ENCODE measurements at places on chromosomes 2 and 18.

DNA sequence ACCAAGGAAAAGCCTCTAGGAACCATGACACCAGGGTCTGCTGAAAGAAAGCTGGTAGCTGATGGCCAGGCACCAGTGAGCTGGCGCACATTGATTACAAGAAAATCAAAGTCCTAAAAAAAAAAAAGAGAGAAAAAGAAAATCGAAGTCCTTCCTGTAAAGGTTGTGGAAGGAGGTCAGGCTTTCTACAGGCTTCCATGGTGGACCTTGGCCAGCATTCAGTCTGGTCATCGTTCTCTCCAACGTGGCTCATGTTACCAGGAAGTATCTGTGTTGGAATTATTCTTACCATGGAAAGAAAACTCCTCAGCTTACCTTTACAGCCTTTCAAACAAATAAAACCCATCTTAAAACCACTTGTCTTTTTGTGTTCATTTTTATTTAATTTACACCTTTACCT is 65.6 kb downstream of the CYB5A start:
- no peak for DNase-seq

DNA sequence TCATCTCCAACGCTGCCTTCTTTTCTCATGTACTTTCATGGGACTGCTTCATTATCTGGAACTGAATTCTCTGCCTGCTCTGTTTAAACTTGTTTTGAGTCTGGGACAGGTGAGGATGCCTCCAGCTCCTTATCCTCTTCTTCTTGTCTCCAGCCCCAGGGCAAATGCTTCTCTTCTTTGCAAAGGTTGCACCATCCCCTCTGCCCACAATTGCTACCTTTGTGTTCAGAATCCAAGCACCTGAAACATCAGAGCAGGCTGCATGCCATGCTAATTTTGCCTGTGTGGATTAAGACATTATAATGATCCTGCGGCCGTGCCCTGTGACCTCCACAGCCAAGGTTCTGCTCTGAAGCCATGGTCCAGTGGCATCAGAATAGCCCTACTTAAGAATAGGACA is 309.5 kb downstream of the EPHA4 start:
- DNase-seq = no peak

GRCh38 chr2:43312755-43313641 is 86.6 kb upstream of the ZFP36L2 start:
- DNase-seq = no peak

DNA sequence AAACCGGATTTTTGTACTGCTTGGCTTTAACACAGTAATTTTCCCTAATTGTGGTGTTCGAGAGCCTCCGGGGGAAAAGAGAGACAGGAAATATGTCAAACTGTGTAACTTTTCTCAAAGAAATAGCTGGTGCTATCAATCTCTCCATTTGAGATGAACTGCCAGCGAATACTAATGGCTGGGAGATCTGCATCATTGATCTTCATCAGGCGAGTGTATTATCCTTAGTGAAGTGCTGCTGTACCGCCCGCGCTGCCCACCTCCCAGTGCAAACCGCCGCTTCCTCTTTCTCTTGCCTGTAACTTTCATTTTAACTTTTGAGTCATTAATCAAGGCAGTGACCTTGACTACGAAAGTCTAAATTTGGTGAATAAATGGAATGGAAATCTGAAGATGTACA is 246.1 kb upstream of the ST6GAL2 start:
- no peak for DNase-seq

DNA sequence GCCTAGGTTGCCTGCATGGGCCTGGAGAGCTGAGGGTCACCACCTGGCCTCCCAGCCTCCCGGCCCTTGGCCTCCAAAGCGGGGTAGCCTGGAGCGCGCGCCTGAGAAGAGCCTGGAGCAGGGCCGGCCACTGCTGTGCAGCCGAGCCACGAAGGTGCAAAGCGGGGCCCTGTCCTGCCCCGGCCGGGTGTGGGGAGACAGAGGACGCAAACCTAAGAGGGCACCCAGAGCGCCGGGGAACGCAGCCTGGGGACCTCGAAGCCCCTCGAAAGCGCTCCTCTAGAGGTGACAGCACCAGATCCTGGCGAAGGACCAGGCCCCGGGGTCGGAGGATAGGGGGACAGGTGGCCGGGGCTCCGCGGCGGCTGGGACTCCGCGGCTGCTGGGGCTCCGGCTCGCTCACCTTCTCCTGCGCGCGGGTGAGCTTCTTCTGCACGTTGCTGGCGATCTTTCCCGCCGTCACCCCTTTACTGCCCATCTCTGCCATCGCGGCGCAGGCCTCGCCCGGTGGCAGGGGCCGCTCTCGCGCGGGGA is 430 bp downstream of the BIN1 start:
- DNase-seq = no peak

DNA sequence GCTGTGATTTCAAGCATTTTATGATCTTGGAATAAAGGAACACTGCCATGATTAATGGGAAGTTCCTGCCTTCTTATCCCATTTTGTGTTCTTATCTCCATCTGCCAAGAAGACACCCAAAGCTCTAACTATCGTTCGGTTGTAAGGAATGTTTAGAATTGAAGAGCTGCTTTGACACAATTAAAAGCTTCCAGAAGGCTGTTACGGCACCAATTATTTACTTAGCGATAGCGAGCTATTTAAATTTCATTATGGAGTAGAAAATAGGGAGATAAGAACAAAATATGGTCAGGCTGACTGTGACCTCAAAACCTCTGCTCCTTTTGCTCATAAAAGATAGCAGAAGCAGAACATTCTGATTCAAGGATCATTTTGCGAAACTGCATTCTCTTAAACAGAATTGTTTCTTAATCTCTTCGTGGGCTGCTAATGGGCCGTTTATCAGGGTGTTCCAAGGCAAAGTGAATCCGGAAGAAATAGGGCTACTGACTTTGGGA is 101.6 kb downstream of the SLC4A3 start:
- DNase-seq = no peak

- DNase-seq = no peak
These were observed 3.3 kb downstream of the CROCC2 start for GRCh38 chr2:240909216-240909974.

Data from activated naive CD4-positive, alpha-beta T cell (primary cell).